Colonic mucosa (tissue), 4 donors: ENCODE measurements at places on chromosomes 12 and 14. TPM values are rescaled to one million over a fixed set of nuclear protein-coding genes. Genes with fewer than 3 reads are reported as not detected.

- no peaks in the 10 kb centered on the region for H3K27me3 ChIP-seq
- H3K4me3 ChIP-seq = peak overlapping the region; percentile 99
- no peak for DNase-seq
- H3K27ac ChIP-seq = peak overlapping the region; percentile 93
- peaks cover 9% of the 10 kb centered on the region for H3K4me1 ChIP-seq
Measured at GRCh38 chr14:103562179-103562428, 353 bp downstream of the BAG5 start.

DNA sequence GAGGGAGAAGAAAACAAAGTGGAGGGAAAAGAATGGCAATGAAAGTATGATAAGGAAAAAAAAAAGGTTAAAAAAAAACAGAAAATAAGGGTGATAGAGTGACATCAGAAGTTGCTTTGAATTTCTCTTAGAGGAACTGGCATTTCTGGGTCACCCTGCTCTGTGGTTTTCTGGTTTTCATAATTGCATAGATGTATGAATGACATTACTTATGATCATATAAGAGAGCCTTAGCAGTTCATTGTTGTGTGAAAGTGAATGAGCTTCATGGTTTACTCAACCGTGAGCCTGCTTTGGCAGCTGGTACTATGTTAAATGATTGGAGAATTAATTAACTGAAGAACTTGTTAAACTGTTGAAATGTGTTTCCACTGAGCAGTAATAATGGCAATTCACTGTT is 336.4 kb upstream of the FBXO33 start:
- H3K4me1 ChIP-seq = no peaks in the 10 kb centered on the region
- no peaks in the 10 kb centered on the region for H3K27me3 ChIP-seq
- H3K27ac ChIP-seq = no peak overlapping the region
- no peak for DNase-seq
- H3K36me3 ChIP-seq = no peaks in the 10 kb centered on the region

GRCh38 chr12:27076468-27076867 is 5.9 kb downstream of the C12orf71 start:
- H3K36me3 ChIP-seq = no peaks in the 10 kb centered on the region
- no peak overlapping the region for H3K27ac ChIP-seq
- H3K27me3 ChIP-seq = no peaks in the 10 kb centered on the region
- DNase-seq = no peak

GRCh38 chr12:61452076-61452475 is 808.1 kb upstream of the USP15 start:
- no peak for DNase-seq
- H3K4me3 ChIP-seq = no peak overlapping the region
- no peak overlapping the region for H3K27ac ChIP-seq
- no peaks in the 10 kb centered on the region for H3K36me3 ChIP-seq
- no peaks in the 10 kb centered on the region for H3K27me3 ChIP-seq

GRCh38 chr12:69026336-69026735 is 93.4 kb upstream of the CPM start:
- no peaks in the 10 kb centered on the region for H3K27me3 ChIP-seq
- no peak overlapping the region for H3K27ac ChIP-seq
- DNase-seq = no peak
- H3K36me3 ChIP-seq = no peaks in the 10 kb centered on the region
- no peaks in the 10 kb centered on the region for H3K4me1 ChIP-seq

GRCh38 chr12:97886511-97887176 is 424.0 kb downstream of the RMST start:
- H3K4me3 ChIP-seq = no peak overlapping the region
- H3K27ac ChIP-seq = no peak overlapping the region
- DNase-seq = no peak

DNA sequence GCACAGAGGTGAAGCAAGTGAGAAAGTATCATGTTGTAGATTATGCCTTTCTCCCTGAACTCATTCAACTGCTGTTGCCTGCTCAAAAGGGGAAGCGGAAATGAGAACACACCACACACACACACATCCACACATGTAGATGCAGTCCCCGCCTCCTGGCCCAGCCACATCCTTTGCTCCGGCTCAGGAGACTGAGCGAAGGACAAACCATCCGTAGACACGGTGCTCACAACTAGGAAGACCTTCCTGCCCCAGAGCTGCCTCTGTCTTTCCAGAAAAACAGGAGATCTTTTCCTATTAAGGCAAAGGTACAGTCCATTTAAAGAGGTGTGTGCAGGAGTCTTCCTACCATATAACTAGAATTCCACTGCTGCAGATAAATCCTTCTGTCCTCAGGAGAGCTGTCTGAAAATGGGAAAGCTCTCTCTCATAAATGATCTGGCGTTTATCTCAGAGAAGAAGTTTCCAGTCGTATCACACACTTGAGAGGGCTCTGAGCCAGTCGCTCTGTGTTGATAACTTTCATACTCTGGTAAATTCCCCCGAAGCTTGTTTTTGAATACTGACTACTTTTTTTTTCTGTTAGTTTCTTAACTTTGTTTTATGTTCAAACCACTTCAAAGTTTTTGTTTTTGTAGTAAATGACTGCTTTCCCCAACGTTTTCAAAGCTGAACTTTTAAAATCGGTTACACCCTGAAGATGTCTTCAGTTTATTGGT is at the start of gene TESPA1:
Gene TESPA1 (minus strand): TSS at position 105 of the 719 bp plus-strand sequence. CDS start 10,200 bp downstream, outside the sequence.
- H3K27me3 ChIP-seq = no peaks in the 10 kb centered on the region
- peak within 1 kb of the TSS; percentile 18 for H3K27ac ChIP-seq
- H3K4me1 ChIP-seq = no peaks in the 10 kb centered on the region
- H3K36me3 ChIP-seq = no peaks in the 10 kb centered on the region
- H3K4me3 ChIP-seq = peak within 1 kb of the TSS; percentile 4

DNA sequence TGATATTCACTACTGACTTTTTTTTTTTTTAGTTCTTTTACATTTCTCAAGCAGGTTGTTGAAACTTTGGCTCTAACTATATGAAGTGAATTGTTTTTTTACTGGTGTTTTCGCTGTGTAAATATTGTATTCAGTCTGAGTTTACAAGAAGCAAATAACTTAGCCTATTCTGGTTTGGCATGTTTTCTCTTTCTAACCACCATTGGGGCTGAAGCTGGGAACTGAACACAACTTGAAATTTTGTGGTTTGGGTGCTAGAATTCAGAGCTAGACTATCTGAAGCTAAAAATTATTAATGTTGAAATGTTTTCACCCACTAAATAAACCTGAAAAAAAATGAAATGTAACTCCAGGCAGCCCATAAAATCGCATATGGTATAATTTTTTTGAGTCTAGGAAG is 37.2 kb downstream of the RAD51B start:
- no peak overlapping the region for H3K27ac ChIP-seq
- no peaks in the 10 kb centered on the region for H3K4me1 ChIP-seq
- DNase-seq = no peak
- no peaks in the 10 kb centered on the region for H3K36me3 ChIP-seq
- no peak overlapping the region for H3K4me3 ChIP-seq
- no peaks in the 10 kb centered on the region for H3K27me3 ChIP-seq

- no peaks in the 10 kb centered on the region for H3K36me3 ChIP-seq
- H3K4me3 ChIP-seq = no peak overlapping the region
- DNase-seq = no peak
- no peaks in the 10 kb centered on the region for H3K4me1 ChIP-seq
- no peaks in the 10 kb centered on the region for H3K27me3 ChIP-seq
- H3K27ac ChIP-seq = no peak overlapping the region
Measured at GRCh38 chr12:72491426-72491825, 219.3 kb downstream of the TRHDE start.

GRCh38 chr12:67034110-67034879 is 234.9 kb upstream of the CAND1 start:
- H3K36me3 ChIP-seq = no peaks in the 10 kb centered on the region
- DNase-seq = no peak
- H3K4me3 ChIP-seq = no peak overlapping the region
- H3K4me1 ChIP-seq = no peaks in the 10 kb centered on the region
- H3K27ac ChIP-seq = no peak overlapping the region

- no peak overlapping the region for H3K4me3 ChIP-seq
- H3K36me3 ChIP-seq = no peaks in the 10 kb centered on the region
- H3K4me1 ChIP-seq = no peaks in the 10 kb centered on the region
- peak; percentile 84 for DNase-seq
- H3K27ac ChIP-seq = no peak overlapping the region
Measured at GRCh38 chr14:20873370-20874177, 17.6 kb upstream of the RNASE3 start.

DNA sequence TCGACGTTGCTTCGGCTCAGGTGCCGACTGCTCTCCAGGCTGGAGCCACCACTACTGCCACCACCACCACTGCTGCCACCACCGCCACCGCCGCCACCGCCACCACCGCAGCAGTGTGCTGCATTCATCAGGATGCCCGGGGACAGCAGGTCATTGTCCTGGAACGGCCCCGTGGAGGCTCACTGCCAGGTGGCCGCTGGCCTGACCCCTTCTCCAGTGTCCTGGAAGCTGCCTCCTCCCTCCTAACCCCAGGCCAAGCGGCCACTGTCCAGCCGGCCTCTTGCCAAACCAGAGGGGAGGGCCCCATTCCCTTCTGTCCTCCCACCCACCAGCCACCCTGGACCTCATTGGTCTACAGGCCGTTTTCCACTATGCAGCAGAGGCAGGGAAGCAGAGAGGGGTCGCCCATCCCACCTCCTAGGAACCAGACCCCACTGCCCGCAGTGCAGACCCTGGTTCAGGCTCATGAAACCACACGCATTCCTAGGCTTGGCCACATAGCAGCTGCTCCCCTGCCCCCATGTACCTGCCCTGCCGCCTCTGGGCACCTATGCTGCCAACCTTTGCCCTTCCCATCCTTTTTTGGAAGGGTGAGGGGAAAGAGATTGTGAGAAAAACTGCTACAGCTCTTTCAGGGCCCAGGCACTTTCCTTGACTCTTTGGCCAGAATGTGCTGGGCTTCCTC is 15.2 kb downstream of the ARL6IP4 start:
- no peaks in the 10 kb centered on the region for H3K4me1 ChIP-seq
- H3K27ac ChIP-seq = no peak overlapping the region
- no peaks in the 10 kb centered on the region for H3K27me3 ChIP-seq
- no peaks in the 10 kb centered on the region for H3K36me3 ChIP-seq
- no peak for DNase-seq

GRCh38 chr12:50188241-50188781 is 21.1 kb upstream of the CERS5 start:
- H3K27ac ChIP-seq = peak overlapping the region; percentile 44
- DNase-seq = no peak
- H3K36me3 ChIP-seq = peaks cover 9% of the 10 kb centered on the region
- no peaks in the 10 kb centered on the region for H3K27me3 ChIP-seq

DNA sequence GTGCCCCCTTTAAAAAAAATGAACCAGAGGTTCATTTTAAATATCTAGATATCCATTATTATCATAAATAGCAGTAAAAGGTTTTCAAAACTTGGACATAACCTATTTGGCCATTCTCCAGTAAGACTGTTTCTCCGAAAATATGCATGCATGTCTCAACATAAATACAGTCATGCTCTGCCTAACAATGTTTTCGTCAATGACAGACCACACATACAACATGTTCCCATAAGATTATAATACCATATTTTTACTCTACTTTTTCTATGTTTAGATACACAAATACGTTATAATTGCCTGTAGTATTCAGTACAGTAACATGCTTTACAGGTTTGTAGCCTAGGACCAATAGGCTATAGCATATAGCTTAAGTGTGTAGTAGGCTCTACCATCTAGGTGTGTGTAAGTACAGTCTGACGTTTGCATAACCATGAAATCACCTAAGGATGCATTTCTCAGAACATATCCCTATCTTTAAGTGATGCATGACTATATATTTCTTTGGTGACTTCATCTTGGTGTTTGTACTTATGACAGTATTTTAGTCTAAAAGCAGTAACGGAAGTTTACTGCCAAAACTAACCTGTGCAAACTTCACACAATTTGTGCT is 3.2 kb downstream of the TMEM19 start:
- peaks cover 7% of the 10 kb centered on the region for H3K4me1 ChIP-seq
- DNase-seq = no peak
- no peaks in the 10 kb centered on the region for H3K36me3 ChIP-seq
- H3K4me3 ChIP-seq = no peak overlapping the region
- H3K27ac ChIP-seq = no peak overlapping the region

- H3K27ac ChIP-seq = no peak overlapping the region
- no peaks in the 10 kb centered on the region for H3K27me3 ChIP-seq
- H3K4me3 ChIP-seq = no peak overlapping the region
- H3K4me1 ChIP-seq = no peaks in the 10 kb centered on the region
- H3K36me3 ChIP-seq = no peaks in the 10 kb centered on the region
Measured at GRCh38 chr12:108080363-108080762, 48.7 kb upstream of the WSCD2 start.

DNA sequence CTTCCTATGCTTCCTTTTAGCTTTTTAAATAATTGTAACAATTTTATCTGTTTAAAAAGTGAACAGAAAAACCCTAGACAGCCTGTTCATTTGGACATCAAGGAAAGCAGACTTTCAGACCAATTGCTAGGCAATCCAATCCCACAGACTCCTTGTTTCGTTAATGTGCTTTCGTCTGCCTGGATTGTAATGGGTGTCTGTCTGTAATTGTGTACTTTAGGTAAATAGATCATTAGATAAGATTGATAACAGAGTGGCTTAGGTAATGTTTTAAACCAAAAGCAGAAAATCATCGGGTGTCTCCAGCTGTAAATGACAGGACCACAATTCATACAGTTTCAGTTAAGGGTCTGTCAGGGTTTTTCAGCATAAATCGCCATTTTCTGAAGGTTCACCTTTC is 19.6 kb downstream of the CCDC60 start:
- no peaks in the 10 kb centered on the region for H3K36me3 ChIP-seq
- no peak overlapping the region for H3K27ac ChIP-seq
- DNase-seq = no peak
- H3K4me1 ChIP-seq = no peaks in the 10 kb centered on the region

DNA sequence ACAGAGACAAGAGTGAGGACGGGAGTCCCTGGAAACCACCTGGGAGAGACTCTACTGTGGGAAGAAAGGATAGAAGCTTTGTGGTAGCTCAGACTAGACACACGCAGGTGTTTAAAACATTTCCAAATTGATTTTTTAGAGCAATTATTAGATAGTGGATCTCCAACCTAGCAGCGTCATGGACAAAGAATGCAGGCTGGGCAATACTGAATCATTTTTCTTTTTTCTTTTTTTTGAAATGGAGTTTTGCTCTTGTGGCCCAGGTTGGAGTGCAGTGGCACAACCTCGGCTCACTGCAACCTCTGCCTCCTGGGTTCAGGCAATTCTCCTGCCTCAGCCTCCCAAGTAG is 13.1 kb downstream of the GPR132 start:
- no peak overlapping the region for H3K4me3 ChIP-seq
- no peaks in the 10 kb centered on the region for H3K4me1 ChIP-seq
- DNase-seq = no peak
- no peaks in the 10 kb centered on the region for H3K27me3 ChIP-seq

DNA sequence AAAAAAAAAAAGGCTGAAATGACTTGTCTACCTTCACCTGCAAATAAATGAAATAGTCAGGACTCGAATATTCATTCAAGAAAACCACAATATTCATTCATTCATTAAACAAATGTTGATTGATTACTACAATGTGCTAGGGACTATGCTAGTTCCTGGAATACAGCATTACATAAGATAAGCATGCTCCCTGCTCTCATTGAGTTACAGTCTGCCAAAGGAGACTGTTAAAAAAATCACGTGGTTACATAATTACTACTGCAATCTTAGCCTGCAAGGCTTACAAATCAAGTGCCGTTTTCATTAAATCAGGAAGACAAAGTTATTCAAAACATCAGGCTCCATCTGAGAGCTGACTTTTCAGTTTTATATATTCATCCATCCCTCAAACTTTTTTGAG is 70.4 kb upstream of the RIC8B start:
- H3K36me3 ChIP-seq = no peaks in the 10 kb centered on the region
- DNase-seq = no peak
- H3K4me3 ChIP-seq = no peak overlapping the region
- H3K27me3 ChIP-seq = no peaks in the 10 kb centered on the region
- no peaks in the 10 kb centered on the region for H3K4me1 ChIP-seq
- H3K27ac ChIP-seq = no peak overlapping the region

The TRIP11 gene
- 53.8 TPM for total RNA-seq

The CLEC4C gene
- not detected for total RNA-seq

The DENND5B gene
- total RNA-seq = 3.9 TPM

The SSTR1 gene
- 8.8 TPM for total RNA-seq

The OR4E2 gene
- not detected for total RNA-seq

The ZNF891 gene
- 1.3 TPM for total RNA-seq

The TSPAN8 gene
- total RNA-seq = 1,318 TPM

The SLC7A8 gene
- 21.5 TPM for total RNA-seq
